H9 (cell line): ENCODE measurements at places on chromosomes 13 and 19. TPM values are rescaled to one million over a fixed set of nuclear protein-coding genes. Genes with fewer than 3 reads are reported as not detected.
A peak's percentile ranks its signal among the peaks of the same experiment; 100 is the strongest.

DNA sequence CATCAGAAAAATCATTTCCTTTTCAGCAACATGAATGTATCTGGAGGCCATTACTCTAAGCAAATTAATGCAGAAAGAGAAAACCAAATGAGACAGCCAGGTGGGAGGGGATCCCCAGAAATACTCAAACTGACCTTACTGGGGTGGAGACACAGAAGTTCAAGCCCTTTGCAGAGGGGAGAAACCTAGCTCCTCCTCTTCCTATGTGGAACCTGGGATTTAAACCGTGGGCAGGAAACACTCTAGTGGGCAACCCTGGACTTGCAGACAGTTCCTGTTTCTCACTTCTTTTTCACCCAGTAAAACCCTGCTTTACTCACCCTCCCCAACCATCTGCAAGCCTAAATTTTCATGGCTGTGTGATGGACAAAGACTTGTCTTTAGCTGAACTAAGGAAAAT lies 61.3 kb downstream of the SLITRK6 start:
- DNase-seq = no peak

DNA sequence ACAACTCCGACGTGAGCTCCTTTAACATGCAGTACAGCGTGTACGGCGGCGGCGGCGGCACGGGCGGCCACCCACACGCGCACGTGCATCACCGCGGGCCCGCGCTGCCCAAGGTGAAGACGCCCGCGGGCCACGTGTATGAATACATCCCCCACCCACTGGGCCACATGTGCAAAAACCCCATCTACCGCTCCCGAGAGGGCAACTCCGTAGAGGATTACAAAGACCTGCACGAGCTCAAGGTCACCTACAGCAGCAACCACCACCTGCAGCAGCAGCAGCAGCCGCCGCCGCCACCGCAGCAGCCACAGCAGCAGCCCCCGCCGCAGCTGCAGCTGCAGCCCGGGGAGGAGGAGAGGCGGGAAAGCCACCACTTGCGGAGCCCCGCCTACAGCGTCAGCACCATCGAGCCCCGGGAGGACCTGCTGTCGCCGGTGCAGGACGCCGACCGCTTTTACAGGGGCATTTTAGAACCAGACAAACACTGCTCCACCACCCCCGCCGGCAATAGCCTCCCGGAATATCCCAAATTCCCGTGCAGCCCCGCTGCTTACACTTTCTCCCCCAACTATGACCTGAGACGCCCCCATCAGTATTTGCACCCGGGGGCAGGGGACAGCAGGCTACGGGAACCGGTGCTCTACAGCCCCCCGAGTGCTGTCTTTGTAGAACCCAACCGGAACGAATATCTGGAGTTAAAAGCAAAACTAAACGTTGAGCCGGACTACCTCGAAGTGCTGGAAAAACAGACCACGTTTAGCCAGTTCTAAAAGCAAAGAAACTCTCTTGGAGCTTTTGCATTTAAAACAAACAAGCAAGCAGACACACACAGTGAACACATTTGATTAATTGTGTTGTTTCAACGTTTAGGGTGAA lies 6.6 kb downstream of the SLITRK5 start:
- peak; percentile 81 for DNase-seq

FEM1A gene
- total RNA-seq = 20.0 and 21.0 TPM in 2 replicates

- DNase-seq = peak; percentile 67
Measured at GRCh38 chr19:632579-633067, 714 bp downstream of the POLRMT start.

- DNase-seq = no peak
Measured at GRCh38 chr13:106772006-106772601, 204.2 kb upstream of the ARGLU1 start.

- DNase-seq = no peak
Measured at GRCh38 chr13:32045982-32046785, 14.6 kb downstream of the FRY start.

DNA sequence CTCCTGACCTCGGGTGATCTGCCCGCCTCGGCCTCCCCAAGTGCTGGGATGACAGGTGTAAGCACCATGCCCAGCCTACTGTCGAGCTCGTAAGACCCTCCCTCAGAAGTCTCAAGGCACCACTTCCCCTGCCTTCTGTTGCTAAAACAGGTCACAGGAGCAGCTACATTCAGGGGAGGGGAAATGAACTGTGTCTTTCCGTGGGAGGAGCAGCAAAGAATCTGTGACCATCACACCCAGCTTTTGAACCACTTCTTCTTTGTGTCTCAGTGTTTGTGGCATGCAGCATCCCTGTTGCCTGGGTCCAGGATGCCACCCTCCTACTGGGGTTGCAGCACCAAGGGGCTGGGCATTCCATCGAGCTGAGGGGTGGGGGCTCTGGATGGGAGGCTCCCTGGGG lies 7.7 kb upstream of the CSNK1G2 start:
- DNase-seq = no peak
